ENCODE measurements at places on chromosomes 13 and 19.

GRCh38 chr19:17097593-17098126 is 22.1 kb downstream of the MYO9B start:
- no peak for DNase-seq

- DNase-seq, result peak; percentile 56
Measured at GRCh38 chr19:294946-295686, 3.9 kb upstream of the PLPP2 start.

DNA sequence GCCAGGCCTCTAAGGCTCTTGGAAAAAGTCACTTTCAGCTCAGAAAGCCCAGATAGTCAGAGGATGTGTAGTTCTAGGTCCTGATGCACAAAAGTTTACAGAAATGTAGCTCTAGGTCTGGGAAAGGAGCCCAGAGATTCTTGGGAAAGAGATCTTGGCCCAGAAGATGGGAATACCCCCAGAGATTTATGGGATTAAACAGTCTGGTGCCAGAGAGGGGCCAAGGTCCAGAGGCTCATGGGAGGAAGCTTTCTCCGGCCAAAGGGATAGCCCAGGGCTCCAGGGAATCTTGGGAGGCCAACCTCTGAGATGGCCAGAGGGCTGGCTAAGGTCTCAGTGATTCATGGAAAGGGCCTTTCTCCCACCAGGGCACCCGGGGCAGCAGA is 15.2 kb downstream of the BCAT2 start:
- DNase-seq, result no peak

DNA sequence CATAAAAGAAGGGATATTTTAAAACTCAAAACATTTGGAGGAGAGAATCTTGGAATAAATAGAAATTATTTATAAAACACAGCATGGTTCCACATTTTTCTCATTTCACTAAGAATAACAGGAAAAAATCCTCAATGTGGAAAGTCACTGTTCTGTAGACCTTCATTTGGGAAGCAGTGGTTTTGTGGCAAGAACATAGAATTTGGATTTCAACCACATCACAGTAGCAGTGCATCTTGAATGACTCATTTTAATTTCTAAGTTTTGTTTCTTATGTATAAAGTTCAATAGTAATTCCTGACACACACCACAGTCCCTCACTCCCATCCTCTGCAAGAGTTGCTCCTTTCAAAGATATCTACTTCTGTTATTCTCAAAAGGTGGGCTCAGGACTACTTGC is 264.0 kb downstream of the ENOX1 start:
- no peak for DNase-seq

GRCh38 chr13:36847606-36848005 is 28.6 kb downstream of the RFXAP start:
- no peak for DNase-seq

GRCh38 chr13:106986687-106987426 is 418.9 kb upstream of the ARGLU1 start:
- no peak for DNase-seq

DNA sequence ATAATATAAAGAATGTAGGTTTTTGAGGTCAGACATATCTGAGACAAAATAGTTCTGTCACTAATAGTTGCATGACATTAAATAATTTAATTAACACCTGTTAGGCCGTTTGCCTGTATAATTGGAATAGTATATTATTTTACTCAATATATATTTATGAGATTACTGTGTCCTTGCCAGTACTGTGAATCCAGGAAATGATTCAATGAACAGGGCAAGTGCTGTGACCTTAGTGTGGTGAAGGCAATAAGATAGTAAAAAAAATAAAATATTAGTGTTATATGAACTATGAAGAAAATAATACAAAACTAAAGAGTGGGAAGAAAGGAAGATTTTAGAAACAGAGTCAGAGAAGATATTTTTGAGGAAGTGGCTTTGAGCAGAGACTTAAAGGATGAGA is 403.7 kb downstream of the PCDH9 start:
- no peak for DNase-seq

DNA sequence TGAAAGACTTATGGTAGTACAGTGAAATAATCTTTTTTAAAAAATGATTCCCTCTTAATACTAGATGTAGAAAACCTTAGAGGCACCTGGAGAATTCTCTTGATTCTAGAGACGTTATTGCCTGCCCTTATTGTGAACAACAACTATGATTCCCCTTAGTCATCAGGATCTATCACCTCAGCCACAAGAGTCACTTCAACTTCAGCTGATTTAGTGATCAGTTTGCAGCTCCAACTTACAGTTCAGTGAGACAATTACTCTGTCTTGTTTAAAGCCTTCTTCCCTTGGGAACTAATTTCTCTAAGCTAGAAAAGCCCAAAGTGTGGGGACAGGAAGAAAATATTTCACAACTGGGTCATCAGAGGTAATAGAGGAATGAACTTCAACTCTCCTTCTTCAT is 254.3 kb upstream of the SLITRK1 start:
- DNase-seq, result no peak

- peak; percentile 73 for DNase-seq
Measured at GRCh38 chr19:33064792-33065550, at the start of gene RHPN2. TSS of gene RHPN2 (minus strand) at chr19:33064888. CDS start at chr19:33064852, 36 bp downstream.

DNA sequence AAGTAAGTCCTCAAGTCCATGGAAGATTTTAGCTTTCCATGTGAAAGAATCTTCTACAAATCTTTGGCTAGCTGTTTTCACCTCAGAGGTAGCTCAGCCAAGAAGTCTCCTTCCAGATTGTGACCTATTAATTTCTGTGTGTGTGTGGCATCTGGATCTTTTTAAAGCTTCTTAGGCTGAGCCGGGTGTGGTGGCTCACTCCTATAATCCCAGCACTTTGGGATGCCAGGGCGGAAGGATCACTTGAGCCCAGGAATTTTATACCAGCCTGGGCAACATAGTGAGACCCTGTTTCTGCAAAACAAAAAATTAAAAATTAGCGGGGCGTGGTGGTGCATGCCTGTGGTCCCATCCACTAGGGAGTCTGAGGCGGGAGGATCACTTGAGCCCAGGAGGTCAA is 13.4 kb upstream of the SLC44A2 start:
- DNase-seq, result no peak

DNA sequence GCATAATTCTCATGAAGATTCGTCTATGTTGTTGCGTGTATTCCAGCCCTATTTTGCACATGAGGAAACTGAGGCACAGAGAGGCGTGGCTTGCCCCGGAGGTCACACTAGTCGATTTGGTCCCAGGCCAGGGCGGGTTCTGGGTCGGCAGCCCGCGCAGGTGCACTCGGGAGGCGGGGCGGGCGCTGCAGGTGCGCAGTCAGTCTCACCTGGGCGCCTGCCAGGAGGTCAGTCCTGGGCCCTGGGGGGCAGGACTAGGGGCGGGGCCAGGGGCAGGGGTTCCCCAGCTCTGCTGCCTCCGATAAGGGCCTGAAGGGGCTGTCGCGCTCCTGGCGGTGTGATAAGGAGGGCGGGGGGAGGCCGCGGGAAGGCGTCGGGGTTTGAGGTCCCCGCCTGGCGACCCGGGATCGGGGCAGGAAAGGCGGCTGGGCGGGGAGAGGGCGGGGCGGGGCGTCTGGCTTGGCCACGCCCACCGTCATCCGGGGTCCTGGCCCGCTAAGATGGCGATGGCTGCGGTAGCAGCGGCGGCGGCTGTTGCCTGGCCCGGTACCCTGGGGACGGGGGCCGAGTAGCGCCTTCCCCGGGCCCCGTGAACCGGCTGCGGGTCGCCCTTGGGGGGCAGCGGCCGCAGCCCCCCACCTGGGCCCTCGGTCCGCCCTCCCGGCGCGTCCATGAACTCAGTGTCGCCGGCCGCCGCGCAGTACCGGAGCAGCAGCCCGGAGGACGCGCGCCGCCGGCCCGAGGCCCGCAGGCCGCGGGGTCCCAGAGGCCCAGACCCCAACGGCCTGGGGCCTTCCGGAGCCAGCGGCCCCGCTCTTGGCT is at the start of gene ATG4D:
Gene ATG4D, plus strand, starts transcription at position 485 of the 822 bp plus-strand sequence. Its CDS starts 187 bp downstream, at position 672.
- DNase-seq, result peak; percentile 85

GRCh38 chr13:79346300-79346914 is 59.6 kb downstream of the RBM26 start:
- DNase-seq, result no peak

DNA sequence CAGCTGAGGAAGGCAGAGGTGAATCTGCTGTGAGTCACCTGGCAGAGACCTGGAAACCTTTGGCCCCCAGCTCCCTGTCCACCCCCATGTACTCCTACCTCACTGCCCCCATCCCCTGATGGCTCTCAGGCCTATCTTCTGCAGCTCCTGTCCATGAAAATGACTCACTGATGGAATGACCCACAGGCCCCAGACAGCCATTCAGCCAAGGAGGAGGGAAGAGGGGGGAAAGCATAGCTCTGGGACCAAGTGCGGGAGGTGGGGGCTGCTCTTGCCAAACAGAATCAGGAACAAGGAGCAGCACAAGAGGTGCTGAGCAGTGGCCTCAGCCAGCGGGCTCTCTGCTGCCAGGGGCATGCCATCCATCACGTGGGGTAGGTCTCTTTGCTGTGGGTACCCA is 111.4 kb upstream of the C1QTNF9B start:
- no peak for DNase-seq

- DNase-seq, result no peak
Measured at GRCh38 chr13:67139551-67139950, 90.6 kb downstream of the PCDH9 start.

All from activated CD4-positive, alpha-beta memory T cell treated with anti-CD3 and anti-CD28 coated beads for 36 hours (primary cell).